ENCODE measurements at places on chromosomes 1 and 21. TPM values are rescaled to one million over a fixed set of nuclear protein-coding genes. Genes with fewer than 3 reads are reported as not detected.

Gene PGBD5
- not detected for total RNA-seq

Gene ZBTB40
- total RNA-seq: 46.3 TPM

Gene FALEC
- not detected for total RNA-seq

Gene CCDC185
- not detected for total RNA-seq

Gene SLC27A3
- 18.2 TPM for total RNA-seq

Gene ACTL8
- total RNA-seq: not detected
